Sciatic nerve (tissue), 2 donors: ENCODE measurements at places on chromosomes 6 and 20.

GRCh38 chr6:39204646-39205244 lies 24.5 kb downstream of the KCNK5 start:
- no peak for DNase-seq

DNA sequence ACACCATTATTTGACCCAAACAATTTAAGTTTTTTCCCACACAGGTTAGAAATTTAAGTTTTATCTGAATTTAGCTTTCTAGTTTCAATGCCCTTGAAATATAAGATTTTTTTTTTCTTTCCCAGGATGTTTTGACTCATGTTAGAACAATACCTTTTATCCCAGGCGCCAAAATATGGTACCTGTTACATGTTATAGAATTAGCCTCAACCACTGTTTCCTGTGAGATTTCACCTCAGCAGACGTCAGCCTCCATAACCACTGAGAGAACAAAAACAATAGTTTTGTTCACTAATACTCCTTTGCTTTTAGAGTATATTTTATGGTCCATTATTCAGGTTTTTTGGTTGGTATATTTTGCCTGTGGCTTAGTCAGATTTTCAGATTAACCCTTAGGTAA lies 302.9 kb downstream of the CDKAL1 start:
- DNase-seq, result no peak

DNA sequence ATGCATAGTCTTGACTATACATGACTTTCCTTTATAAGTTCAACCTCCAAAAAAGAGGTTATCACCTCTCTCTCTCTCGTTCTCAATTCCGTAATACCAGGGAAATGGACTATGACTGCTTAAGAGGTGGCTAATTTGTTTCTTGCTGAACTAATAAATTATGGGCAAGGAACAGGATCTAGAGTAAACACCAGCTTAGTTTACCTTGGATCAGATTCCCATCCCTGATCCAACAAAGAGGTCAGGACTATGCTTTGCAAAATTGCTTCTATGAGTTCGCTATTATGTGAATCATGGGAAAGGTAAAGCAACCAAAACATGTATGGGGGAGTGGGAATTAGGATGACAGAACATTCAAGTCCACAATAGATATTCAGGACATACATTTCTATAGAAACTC lies 630.7 kb downstream of the HACE1 start:
- no peak for DNase-seq

DNA sequence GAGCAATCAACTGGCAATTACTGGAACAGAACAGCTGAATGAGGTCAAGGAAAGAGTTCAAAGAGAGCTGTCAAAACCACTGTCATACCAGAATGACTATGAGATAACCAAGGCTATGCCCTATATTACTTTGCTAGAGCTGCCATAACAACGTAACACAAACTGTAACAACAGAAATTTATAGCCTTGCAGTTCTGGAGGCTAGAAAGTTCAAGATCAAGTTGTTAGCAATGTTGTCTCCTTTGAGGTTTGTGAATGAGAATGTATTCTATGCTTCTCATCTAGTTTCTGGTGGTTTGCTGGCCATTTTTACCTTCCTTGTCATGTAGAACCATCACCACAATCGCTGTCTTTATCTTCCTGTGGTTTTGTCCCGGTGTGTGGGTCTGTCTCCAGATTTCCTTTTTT lies 1323.0 kb upstream of the GJE1 start:
- no peak for DNase-seq

DNA sequence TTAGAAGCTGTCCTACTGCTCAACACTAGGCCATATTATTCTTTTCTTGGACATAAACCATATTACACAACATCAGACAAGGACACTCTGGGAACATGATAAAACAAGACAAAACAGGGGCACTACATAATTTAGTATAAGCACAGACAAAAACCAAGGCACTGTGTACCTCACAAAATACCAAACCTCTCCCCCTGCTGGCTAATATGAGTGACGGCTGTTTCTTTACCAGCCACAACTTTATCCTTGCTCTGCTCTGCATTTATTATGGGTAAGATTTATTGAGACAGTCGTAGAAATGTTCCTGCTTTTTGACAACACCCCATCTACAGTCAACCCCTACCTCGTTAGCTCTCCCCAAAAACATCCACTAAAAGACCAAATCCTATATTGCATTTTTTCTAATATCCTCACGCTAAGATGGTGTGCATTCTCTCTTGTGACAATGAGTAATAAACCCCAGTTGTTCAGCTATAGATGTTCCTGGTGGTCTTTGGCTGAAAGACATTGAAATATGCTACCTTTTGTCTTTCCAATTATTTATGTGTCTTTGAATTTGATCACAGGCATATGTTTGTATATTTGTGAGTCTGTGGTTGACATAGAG lies 23.8 kb upstream of the POLR1H start:
- DNase-seq, result no peak

DNA sequence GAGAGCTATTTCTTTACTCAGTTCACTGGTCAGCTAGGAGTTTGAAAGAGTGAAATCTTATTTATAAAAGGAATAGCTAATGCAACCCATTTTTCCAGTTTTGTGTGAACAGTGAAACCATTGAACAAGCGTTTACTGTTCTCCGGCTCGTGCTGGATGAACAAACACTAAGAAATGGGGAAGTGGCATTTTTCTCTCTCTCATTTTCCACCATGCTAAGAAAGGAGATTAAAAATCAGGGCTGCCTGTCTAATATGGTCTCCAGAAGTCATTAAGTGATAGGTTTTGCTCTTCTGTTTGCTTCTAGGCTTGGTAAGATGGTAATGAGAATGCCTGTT lies 774 bp upstream of the SFT2D1 start:
- DNase-seq, result no peak
